Fibroblast of skin of back (primary cell): ENCODE measurements at places on chromosomes 4 and X.

GRCh38 chr4:127698789-127699200 is 31.4 kb upstream of the SLC25A31 start:
- peak; percentile 95 for DNase-seq

GRCh38 chrX:139246295-139246694 is 284.2 kb upstream of the F9 start:
- DNase-seq: no peak

- peak; percentile 68 for DNase-seq
Measured at GRCh38 chr4:188992706-188993105, 853.5 kb downstream of the TRIML1 start.

- DNase-seq: no peak
Measured at GRCh38 chr4:139144911-139145551, 32.0 kb downstream of the ELF2 start.

DNA sequence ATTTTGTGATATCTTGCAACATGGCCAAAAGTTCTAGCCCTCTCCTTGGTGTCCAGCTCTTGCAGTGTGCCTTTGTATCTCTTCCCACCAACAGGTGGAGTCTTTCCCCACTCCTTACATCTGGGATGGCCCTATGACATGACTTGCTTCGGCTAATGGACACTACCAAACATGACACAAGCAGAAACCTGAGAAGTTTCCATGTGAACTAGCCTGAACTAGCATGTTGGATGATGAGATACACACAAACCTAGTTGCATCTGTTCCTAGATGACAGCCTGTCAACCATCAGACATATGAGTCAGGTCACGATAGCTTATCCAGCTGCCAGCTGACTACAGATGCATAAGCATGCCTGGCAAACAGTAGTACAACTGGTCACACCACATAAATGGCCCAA is 207.5 kb upstream of the FTHL17 start:
- DNase-seq: peak; percentile 35

DNA sequence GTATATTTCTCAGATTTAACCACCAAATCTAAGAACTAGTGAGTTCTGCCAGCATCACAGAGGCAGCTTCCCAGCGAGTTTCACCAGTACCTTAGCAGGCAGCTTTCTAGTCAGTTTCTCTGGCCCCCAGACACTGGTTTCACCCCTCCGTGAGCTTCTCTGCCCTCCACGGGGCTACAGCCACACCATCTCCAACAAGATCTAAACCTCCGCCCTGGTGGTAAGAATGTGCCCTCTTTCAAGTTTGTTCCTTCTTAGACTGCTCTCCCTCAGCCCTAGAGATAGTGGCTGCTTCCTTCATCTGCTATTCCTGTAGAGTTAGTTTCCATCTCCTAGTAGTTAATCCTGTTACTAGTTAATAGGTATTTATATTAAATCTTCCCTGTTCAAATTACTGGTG is 60.5 kb upstream of the TAB3 start:
- no peak for DNase-seq

- DNase-seq: no peak
Measured at GRCh38 chr4:184292877-184293276, 75.2 kb upstream of the ENPP6 start.
